ENCODE measurements at places on chromosomes 13 and 19.
A peak's percentile ranks its signal among the peaks of the same experiment; 100 is the strongest.

GRCh38 chr13:20823071-20823470 is 49.3 kb upstream of the EEF1AKMT1 start:
- DNase-seq = no peak

DNA sequence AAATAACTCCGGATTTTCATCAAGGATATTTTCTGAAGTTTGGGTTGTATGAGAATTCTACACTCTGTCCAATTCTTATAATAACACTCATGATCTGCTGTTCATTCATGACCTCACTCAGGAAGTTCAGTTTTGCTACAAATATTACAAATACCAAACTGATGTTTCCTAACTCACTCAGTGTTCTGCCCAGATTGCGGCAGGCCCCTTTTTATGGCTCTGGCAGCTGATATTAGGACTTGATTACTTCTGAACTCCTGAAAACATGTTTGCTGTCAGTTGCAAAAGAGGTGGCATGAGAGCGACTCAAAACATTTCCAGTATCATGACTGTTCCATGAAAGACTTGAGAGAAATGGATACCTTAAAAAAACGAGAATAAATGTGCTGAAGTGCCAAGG is 188.0 kb downstream of the RGCC start:
- no peak for DNase-seq

DNA sequence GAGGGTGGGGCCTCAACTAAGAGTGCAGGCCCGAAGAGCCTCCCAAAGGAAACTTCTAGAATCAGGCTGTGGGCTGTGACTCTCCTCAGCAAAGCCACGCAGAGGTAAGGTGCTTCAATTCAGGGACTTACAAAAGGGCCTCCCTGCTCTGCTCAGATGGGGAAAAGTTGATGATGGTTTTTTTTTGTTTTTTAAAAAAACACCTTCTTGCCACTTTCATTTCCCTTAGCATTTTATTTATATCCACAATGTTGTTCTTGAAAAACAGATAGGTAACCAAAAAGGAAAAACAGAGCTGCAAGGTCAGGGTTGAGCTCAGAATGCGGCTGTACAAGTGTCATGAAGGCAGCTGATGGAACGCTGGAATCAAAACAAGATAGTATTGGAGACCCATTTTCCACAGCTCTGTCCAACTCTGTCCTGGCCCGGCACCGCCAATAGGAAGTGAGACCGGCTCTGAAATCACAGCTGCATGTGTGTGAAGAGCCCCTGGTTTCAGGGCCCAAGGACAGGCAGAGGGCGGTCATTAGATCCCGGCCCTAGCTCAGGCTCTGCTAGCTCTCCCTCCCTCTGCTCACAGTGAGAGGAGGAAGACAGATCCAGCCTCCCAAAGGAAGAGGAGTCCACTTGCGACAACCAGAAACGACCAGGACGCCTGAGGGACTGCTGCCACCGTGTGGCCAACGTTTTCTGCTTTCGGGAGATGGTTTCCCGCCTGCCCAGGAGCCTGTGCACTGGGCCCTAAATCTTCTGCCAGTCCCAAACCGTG is 58.3 kb downstream of the KLF2 start:
- peak; percentile 77 for DNase-seq

DNA sequence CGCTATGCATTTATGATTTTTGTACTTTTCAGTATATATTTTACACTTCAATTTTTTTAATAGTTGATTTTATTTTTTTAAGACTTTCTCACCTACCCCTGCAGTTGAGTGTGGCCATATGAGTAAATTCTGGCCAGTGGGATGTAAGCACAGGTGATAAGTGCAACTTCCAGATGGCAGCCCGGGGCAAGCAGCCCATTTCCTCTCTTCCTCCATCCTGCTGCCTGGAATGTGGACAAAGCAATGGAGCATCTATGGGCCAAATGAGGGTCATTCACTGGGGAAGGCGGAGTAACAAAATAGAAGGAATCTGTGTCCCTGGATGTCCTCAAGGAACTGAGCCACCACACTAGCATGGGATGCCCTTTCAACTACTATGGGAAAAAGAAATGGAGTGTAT is 12.3 kb downstream of the RFXAP start:
- DNase-seq = no peak

DNA sequence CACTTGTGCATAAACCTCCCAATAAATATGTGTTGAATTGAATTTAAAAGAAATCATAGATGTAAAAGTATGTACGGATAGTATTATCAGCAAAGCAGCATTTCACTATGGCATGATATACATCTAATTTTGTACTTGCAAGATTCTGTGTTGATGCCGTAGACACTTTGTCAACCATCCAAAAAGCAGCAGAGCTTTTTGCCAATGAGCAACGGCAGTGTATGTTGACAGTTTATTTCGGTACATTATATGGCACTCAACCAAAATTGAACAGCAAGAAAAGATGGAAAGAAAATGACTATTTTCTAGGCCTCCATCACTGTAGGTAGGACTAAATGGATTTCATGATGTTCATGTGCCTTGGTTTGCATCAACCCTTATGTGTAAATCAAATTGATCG is 543.7 kb downstream of the DACH1 start:
- DNase-seq = no peak

GRCh38 chr19:2719920-2720776 is 1.0 kb downstream of the DIRAS1 start:
- DNase-seq = no peak

DNA sequence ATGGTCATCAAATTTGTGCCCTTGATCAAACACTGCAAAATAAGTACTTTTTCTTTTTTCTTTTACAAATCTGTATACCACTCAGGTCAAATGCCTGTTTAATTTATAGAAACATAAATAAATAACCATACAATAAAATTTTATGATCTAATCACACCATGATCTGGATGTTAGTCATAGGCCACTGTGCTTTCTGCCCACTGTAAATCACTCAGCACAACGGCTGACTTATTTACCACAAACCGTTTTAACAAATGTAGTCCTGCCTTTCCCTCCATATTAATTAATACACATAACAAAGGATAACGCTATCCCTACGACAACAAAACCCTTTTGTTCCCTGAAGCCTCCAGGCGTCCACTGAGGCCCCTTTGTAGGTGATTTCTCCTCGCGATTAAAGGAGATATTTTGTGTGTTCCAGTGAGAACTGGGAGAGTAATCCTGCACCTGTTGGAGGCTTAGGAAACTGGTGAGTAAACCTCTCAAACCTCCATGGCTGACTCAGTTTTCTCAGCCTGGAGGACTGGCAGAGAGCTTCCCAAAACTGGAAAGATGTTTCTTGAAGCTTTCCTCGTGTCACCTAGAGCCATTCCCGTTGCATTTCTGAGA is 477.1 kb upstream of the SGCG start:
- DNase-seq = no peak

GRCh38 chr13:44273991-44274770 is 99.4 kb upstream of the SERP2 start:
- DNase-seq = peak; percentile 16

- DNase-seq = no peak
These were observed 630 bp downstream of the RAP2A start for GRCh38 chr13:97434397-97435201.

DNA sequence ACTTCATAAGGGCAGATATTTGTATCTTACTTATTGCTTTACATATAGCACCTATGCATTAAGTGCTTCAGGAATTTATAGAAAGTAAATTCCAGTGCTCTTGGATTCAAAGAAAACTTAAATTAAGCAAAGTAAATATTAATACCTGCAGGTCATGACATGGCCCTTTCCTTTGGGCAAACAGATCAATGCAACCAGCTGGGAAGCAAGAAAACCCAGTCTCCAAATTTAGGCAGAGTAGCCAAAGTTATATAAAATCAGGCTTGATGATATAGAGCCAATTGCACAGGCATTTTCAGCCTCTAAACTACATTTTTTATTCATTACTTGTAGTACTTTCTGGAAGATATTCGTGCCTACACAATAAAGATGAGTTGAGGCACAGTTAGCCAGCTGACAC is 16.9 kb downstream of the TGDS start:
- no peak for DNase-seq

DNA sequence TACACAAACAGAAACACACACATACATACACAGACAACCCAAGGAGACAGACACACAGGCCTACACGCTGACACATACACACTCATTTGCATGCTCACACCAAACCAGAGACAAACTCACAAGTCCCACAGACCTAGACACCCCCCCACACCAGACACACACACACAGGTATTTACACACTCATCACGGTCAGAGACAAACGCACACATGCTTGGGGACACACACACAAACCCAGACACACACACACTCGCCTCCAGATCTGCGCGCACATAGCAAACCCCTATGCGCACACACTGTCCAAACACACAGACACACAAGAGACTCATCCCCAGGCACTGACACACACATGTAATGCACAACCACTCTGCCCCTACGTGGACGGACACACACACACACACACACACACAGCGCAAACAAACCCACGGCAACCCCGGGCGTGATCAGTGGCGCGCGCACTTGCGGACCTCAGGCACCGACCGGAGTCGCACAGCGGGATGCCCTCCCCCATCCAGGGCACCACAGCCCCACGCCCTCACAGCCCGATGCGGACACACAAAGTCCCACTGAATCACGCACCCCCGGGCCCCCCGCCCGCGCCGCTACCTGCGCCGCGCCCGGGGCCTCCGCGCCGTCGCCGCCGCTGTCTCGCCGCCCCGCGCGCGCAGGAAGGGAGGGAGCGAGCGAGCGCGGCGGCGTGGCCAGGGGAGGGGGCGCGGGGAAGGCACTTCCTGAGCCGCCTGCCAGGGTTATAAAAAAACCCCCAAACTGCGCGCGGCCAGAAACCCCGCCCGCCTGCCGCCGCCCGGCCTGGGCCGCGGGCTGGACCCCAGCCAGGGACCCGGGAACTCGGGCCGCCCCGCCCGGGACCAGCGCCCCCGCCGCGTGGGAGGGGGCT is at the start of gene ADAMTS10:
Gene ADAMTS10 (minus strand): TSS at position 675 of the 895 bp plus-strand sequence. CDS start 5,005 bp downstream, outside the sequence.
- DNase-seq = no peak

- no peak for DNase-seq
These were observed 224.4 kb upstream of the HTR2A start for GRCh38 chr13:47121092-47121763.

DNA sequence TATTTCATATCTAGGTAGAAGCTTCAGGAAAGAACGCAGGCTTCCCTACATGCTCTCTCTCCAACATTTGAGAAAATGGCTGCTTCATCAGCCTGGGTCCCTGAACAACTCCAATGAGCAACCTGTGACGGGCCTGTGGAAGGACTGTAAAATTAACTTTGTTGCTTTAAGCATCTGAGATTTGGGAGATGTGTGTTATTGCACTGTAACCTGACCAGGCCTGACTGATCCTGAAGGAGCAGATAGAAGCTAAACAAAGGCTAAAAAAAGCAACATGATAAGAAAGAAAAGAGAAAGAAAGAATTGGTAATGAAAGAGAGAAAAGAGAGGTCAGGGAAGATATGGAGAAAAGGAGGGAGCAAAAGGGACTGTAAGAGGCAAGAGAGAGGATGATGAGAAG is 77.1 kb upstream of the MBNL2 start:
- no peak for DNase-seq

DNA sequence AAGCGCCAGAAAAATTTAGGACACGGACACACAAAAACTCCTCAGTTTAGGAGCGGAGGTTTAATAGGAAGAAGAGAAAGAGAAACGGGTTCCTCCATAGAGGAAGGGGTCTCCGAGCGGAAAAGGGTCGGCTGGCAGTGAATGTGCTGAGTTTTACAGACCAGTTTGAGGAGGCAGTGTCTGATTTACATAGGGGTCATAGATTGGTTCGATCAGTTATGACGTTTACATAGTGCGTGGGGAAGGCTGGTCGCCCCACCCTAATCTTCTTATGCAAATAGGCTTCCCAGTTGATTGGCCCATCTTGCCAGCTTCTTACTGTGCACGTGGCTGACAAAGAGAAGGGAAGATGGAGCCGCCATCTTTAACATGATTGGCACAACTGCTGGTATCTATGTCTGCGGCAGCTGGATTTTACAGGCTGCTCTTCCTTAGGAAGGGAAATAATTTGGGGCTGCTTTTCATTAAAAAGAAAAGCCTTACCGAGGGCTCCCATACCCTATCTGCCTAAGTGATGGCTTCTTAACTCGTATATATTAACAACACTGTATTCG is 1.2 kb upstream of the ZNF225 start:
- DNase-seq = no peak

DNA sequence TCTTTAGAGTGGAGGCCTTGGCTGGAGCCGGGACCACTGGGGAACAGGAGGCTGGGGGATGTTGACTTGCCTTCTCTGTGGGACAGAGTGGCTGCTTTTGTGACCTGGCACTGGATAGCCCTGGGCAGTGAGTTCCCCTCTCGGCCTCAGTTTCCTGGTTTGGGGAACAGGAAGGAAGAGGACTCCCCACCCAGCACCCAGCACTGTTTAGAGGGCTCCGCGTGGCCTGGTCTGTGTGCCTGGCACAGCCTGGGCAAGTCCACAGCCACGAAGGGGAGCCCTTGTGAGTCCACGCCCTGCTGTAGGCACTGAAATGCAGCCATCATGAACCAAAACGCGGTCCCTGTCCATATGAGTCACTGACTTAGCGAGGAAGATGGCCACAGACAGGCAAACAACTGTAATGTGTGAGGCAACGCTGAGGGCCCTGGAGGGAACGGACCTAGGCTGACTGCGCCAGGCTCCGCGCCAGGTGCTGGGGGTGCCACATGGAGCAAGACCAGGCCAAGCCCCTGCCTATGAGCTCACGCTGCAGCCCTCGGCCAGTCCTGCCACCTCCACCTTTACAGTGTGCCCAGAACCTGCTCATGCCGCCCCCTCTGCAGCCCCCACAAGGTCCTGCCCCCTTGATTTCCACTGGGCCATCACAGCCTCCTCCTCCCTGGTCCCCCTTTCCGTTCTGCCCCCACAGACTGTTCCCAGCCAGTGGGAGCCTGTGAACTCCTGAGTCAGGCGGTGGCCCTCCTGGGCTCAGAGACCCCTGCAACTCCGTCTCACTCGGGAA is 35.5 kb downstream of the PAK4 start:
- no peak for DNase-seq

DNA sequence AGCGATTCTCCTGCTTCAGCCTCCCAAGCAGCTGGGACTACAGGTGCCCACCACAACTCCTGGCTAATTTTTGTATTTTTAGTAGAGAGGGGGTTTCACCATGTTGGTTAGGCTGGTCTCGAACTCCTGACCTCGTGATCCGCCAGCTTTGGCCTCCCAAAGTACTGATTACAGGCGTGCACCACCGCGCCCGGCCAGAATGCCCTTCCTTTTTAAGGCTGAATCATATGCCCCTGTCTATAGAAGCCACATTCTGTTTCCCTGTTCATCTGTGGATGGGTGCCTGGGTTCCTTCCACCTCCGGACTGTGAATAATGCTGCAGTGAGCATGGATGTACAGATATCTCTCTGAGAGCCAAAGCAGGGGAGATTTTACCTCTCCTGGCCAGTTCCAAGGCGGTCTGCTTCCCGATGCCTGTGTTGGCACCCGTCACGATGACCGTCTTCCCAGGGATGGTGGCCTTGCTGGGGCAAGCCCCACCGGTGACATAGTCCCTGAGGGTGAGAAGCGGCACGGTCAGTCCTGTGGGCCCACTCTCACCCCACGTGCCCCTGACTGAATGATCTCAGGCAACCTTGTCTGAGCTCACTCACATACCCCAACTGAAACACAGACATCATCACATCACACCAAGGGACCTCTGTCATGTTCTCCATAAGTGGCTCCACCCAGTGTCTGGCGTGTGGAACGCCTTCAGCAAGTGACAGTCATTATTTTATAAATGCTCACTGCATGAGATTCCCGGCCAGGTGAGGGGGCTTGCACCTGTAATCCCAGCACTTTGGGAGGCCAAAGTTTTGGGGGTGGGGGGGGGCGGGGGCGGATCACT is 4.0 kb downstream of the RDH13 start:
- DNase-seq = no peak

GRCh38 chr13:71645467-71645866 is 221.5 kb downstream of the DACH1 start:
- DNase-seq = no peak
